Hematopoietic multipotent progenitor cell treated with erythropoietin and hydrocortisone succinate and interleukin-3 and kit ligand, for 17 days (in vitro differentiated cells): ENCODE measurements at places on chromosomes 12 and 14.

DNA sequence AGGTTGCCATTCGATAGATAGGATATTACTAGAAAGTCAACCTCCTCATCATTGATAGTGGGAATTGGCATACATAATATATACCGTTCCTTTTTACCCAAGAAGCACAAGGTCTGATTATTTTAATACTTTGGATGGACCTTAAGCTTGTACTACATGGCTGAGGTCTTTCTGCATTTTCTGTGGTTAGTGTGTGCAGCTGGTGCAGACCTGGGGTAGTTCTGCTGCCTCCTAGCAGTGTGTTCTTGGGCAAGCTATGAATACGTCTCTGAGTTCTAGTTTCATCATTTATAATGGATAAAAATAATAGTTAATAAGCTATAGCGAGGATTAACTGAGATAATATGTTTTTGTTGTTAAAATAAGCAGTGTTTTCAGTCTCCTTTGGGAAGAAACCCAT lies 2.2 kb downstream of the ZDHHC17 start:
- no peak for DNase-seq

DNA sequence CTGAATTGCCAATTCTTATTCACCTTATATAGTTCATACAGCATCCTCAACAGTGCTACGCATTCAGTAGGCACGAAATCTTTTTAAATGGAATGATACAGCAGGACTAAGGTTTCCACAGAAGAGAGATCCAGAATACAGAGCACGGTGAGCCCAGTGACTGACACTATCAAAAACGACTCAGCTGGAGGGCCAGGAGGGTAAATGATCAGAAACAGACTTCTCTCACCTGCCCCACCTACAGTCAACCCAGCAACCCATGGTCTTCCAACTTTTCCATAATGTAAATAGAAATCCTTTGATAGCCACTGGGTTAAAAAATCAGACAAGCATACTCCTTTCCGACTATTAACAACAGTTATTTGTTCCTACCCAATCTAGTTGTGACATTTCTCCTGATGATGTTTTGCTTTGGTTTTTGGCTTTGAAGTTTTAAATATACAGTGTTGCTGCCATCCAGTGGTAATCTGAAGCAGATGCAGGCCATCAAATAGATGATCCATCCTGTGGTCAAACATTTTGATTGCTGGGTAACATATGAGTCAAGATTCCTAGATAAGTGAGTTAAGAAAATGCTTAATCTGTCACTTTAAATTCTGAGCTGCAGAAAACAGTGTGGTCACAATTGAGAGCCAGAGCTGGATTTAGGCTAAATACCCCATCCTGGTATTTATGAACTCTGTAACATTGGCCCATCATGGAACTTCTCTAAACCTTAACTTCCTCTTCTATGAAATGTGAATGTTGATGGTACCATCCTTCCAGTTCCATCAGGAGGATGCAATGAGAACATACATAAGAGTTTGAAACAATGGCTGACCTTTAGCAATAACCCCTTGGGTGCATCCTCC lies 42.0 kb downstream of the GPHB5 start:
- no peak for DNase-seq

- DNase-seq: no peak
Measured at GRCh38 chr12:51908876-51909592, 1.7 kb downstream of the ACVRL1 start.

DNA sequence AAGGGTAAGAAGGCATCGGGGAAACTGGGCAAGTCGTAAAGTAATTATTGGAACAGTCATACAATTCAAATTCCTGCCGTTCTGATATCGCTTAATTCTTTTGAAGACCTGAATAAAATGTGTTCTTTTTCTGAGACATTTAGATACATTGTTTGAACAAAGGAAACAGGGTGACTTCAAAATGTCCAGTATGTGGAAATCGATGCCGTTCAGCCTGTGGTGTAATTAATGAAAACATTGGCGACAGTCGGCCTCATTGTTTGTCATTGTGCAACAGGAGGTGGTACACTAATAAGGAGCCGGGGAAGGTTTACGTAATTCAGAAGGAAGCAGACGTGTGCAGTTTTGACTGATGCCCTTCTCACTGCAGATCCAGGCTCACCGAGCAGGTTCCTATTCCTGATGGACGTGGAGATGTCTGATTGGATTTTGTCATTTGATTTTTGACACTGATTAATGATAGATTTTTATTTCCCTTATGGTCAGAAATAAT lies 92.7 kb downstream of the BORCS5 start:
- DNase-seq: no peak

DNA sequence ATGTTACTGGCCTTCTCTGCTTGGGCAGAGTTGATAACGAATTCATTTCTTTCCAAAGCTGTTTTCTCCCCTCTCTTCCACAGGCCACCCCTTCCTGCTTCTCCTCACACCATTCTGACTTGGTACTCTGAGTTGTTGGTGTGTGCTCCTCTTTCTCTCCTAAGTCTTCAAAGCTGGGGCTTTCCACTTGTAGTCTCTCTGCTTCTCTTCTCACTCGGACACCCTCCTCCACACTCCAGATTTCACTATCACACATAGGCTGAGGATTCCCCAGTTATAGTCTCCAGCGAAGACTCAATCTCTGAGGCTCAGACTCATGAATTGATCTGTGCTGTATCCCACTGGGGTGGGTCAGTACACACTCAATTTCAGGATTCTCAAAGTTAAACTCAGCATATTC lies 201.0 kb downstream of the SSPN start:
- no peak for DNase-seq

DNA sequence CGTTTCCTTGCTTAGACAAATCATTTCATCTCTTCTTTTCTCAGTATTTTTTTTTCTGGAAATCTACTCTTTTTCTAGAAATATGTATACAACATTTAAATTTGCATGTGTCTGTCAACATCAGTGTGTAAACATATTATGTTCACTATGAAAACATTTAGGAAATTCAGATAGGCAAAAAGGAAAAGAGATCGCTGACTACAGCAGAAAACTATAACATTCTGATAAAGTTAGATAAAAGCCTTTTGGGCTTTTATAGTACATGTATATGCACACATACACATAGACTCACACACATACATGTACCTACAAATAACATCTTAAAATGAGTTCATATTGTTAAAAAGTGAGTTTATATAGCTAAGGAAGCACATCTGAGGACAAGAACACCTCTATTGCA lies 142.1 kb downstream of the RAD51B start:
- DNase-seq: no peak

DNA sequence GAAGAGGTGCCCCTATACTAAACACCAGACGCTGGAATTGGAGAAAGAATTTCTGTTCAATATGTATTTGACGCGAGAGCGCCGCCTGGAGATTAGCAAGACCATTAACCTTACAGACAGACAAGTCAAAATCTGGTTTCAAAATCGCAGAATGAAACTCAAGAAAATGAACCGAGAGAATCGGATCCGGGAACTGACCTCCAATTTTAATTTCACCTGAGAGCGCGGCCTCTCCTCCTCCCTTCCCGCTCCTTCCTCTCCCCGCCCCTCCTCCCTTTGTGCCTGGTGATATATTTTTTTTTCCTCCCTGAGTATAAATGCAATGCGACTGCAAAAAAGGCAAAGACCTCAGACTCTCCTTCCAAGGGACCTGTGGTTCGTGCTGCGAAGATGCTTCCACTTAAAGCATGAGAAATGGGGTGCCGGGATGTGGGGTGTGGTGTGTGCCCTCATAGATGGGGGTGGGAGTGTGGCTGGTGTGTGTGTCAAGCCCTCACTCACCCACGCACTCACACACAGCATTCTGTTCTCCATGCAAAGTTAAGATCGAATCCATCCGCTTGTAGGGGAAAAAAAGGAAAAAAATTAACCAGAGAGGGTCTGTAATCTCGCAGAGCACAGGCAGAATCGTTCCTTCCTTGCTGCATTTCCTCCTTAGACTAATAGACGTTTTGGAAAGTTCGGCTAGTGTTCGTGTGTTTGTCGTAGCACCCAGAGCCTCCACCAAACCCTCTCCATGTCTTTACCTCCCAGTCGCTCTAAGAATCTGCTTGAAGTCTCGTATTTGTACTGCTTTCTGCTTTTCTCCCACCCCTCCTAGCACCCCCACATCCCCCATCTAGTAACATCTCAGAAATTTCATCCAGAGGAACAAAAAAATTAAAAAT lies 4.5 kb downstream of the HOXC10 start:
- DNase-seq: no peak

DNA sequence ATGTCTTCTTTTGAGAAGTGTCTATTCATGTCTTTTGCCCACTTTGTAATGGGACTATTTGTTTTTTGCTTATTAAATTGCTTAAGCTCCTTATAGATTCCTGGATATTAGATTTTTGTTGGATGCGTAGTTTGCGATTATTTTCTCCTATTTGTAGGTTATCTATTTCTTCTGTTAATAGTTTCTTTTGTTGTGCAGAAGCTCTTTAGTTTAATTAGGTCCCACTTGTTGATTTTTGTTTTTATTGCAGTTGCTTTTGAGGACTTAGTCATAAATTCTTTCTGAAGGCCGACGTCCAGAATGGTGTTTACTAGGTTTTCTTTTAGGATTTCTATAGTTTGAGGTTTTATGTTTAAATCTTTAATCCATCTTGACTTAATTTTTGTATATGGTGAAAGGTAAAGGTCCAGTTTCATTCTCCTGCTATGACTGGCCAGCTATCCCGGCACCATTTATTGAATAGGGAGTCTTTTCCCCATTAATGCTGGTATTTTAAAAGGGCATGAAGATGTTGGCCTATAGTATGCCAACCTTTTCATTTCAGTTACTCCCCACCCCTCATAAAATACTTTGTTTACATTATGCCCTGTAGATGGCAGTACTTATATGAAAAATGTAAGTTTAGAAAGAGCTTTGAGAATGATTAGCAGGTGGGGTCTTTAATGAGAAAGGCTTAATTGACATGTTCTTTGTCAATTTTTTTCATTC lies 62.9 kb upstream of the PSMA6 start:
- peak; percentile 31 for DNase-seq

- peak; percentile 8 for DNase-seq
Measured at GRCh38 chr14:61894452-61895077, 132.3 kb downstream of the SNAPC1 start.

DNA sequence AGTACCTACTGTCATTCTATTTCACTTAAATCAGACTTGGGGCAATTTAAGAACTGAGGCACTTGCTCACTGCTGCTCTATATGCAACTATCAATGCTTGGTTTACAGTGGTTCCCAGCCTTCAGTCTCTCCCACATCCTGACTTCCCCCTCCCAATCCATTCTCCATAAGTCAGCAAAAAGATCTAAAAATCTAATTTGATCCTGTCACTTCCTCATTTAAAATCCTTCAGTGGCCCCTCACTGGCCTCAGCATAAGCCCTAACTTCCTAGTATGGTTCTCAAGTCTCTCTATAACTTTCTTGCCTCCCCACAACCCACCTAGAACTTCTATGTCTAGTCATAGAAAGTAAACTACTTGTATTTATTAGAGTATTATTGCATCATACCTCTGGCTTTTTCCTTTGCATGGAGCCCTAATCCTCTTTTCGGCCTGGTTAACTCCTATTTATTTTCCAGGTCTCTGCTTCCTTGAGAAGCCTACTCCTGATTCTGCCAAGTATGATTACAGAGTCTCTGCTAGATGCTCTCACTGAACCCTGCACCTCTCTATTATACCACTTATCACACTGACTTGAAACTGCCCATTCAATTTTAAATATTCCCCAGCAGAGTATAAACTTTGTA lies 130.6 kb downstream of the RALGAPA1 start:
- no peak for DNase-seq

- no peak for DNase-seq
Measured at GRCh38 chr12:91155990-91156389, 26.6 kb downstream of the DCN start.

DNA sequence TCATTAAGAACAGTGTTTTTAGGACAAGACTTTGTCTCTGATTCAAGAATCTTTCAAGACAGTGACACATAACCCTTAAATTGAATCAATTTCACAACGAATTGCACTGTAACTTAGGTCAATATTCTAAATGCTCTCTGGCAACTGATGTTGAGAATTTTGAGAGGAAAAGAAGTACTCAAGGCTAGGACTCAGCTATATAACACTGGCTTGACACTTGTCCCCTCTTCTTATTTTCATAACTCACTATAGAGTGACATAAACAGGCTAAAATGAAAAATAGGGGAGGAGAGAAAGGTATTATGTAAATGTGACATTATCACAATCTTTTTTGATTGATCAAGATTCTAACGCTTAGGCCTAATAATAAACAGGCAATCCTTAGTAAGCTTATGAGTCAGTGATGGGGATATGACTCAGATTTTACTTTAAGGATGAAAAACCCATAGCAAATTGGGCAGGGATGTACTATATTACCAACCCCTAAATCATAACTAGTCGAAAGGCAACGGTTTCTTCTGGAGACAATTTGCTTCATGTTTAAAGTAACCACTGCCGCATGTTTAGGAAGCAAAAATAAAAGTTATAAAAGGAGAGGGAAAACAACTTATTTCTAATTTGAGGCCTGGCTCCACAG lies 10.9 kb downstream of the BTG1 start:
- no peak for DNase-seq

GRCh38 chr14:100790502-100791347 lies 35.2 kb upstream of the MEG3 start:
- no peak for DNase-seq

DNA sequence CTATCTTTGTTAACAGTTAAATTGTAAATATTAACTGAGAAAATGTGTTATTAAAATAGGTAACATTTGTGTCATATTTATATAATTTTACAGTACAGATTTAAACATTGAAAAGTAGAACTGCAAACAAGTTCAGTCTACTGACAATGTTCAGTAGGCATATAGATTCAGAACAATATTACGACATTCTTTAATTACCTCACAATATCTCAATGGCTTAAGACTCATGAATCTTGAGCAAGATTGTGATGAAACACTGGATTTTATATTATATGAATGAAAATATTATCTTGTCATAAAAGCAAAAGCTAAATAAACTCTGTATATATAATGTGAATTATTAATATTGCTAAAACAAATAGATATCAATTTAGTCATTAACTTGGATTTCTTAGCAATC lies 194.9 kb downstream of the ADAMTS20 start:
- DNase-seq: no peak

GRCh38 chr12:18145924-18146323 lies 55.9 kb upstream of the RERGL start:
- DNase-seq: no peak

DNA sequence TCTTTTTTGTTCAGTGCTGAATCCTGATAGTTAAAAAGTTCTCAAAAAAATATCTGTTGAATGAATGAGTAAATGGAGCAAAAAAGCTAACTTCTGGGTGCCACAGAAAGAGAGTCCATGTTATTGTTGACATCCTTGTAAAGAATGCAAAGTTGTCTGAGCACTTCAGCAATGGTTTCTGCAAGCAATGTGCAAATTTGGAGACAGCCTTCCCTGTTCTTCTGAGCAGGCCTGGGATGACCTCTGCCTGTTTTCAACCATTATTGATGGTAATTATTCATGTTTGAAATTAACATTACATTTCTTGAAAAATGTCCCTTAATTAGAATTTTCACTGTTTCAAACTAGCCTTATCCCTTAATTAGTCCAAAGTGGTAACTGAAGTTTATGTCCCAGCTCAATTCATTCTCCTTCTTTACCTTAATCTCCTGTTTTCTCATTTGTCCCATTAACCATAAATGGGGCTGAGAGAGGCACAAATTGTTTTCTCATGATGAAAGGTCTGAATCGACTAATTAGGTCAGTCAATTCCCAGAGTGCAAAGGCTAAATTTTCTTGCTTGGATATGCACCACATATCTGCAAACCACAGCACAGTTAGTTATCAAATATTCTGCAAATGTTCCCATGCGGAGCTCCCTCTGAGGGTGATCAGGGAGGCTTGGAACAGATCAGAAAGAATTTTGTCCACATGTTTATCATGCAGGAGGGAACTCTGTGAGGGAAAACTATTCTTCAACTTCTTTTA lies 139.4 kb upstream of the KRR1 start:
- no peak for DNase-seq
